Activated CD8-positive, alpha-beta memory T cell treated with anti-CD3 and anti-CD28 coated beads for 24 hours (primary cell): ENCODE measurements at places on chromosomes 11 and 22.

DNA sequence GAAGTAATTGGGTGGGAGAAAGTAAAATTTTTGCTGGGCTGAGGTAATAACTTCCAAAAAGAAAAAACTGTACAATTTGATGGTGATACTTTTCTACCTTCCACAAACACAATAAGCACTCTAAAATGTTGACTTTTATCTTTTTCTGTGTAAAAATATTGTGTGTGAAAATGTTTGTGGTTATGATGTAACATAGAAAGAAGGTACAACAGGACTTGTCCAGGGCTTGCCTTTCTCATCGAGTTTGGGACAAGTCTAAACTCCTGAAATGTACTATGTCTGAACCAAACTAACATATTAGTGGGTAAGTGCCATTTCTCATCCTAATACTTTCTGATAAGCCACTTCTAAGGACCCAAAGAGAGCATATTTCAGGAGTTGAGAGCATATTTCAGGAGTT is 174.2 kb upstream of the PDGFD start:
- no peak for DNase-seq

- DNase-seq = no peak
Measured at GRCh38 chr11:23403210-23404185, 543.2 kb upstream of the CCDC179 start.

- DNase-seq = no peak
Measured at GRCh38 chr11:35049859-35050531, 89.0 kb upstream of the CD44 start.

DNA sequence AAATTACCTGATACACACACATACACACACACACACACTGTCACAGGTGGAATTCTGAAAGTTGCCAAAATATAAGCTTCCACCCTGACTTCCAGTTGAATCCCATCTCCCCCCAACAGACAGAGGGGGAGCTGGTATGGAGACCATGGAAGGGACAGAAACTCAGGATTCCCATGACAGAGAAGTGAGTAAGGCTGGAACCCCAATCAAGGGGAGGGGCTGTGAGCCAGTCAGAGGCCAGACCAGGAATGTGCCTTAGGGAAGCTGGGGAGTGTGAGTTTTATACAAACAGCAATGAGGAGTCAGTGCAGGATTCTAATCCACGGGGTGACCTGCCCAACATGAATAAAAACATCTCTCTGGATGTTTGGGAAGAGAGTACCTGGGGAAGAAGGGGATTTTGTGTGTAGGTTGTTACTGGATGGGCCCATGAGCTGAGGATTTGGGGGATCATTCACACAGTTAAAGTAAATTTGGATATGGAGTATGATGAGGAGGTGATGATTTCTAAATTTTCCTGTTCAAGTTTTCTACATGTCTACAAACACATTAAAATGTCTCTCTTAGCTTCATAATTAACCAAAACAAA is 38.7 kb upstream of the TOP3B start:
- no peak for DNase-seq

DNA sequence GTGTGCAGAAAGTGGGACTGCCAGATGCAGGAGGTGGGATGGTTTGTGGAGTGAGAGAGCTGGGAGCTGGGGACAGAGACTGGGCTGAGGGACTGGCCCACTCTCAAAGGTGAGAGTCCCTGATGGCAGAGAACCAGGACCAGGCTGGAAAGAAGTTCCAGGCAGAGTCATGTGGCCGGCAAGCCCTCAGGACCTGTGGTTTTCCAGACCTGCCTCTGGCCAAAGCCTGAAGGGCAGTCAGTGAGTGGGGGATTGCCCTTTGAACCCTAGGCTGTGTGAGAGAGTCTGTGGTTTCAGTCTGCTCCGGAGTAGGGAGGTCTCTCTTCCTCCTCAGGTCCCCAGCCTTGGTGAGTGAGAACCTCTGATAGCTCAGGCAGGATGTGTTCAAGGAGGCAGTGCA is 17.0 kb downstream of the KCNC1 start:
- DNase-seq = no peak

DNA sequence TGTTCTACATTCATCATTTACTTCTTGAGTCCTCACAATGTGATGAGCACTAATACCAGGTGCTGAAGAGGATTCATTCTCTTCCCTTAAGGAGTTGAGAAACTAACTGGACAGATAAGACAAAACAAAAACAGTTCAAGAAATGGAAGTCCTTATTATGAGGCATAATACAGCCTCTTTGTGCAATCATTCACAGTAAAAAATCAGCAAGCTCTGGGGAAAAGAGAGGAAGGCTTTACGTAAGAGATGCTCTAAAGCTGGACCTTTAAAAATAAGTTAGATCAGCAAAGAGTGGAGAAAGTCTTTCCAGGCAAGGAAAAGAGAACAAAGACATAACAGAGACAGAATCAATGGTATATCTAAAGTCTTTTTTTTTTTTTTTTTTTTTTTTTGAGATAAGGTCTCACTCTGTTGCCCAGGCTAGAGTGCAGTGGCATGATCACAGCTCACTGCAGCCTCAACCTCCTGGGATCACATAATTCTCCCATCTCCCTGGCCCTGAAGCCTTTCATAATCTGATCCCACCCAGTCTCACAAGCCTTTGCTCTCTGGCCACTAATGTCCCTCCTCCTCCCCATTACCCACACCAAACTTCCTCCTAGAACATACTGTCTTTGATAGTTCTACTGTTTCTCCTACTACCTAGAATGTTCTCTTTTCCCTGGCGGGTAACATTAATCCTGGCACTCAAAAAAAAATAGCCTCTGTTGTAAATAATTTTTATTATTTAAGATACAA is 40.9 kb downstream of the MRTFA start:
- DNase-seq = no peak

- DNase-seq = no peak
Measured at GRCh38 chr11:65536412-65537295, 11.8 kb downstream of the SCYL1 start.

DNA sequence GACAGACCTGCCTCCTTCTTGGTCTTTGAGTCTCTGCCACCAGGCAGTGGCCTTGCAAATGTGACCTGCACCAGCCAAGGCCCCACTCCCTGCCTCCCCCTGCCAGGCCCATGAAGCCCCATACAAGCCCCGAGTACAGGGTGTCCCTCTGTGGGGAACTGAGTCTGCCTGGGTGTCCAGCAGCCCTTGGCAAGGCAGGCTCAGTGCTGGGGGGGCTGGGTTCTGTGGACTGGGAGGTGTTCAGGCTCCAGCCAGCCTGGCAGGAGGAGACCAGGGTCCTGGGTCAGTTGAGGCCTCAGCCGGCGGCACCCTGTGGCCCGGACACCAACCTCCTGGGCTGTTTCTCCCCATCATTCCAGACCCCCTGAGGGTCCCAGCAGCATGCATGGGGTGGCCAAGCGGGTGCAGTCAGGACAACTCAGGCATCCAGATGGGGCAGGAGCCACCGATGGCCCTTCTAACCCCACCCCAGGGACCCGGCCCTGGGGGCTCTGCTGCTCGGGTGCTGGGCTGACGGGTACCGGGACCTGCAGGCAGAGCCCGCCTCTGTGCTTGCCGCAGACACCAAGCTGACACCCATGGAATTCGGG is 5.7 kb downstream of the MUC5AC start:
- DNase-seq = no peak
